ENCODE measurements at places on chromosomes 6 and 20.

DNA sequence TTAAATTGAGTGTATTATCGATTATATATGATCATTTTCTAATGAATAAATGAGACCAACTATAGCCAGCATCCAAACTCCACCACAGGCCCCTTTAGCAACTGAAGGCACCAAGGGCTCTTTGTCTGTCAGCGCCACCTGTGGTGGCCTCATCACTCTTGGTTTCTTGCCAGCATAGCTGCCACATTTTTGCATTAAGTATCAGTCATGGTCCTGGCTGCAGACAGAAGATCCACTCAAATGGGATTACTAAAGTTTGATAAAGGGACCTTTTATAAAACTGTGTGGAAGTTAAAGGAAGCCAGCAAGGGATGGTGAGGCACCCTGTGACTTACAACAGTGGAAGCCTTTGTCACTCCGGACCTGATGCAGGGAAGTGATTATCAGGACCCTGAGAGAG, 162.9 kb downstream of the C6orf118 start:
- DNase-seq = no peak

- peak; percentile 21 for DNase-seq
Observed at GRCh38 chr20:46520976-46521579, 7.7 kb upstream of the ZNF334 start.

- DNase-seq = no peak
Observed at GRCh38 chr20:53922901-53923314, 147.5 kb downstream of the BCAS1 start.

DNA sequence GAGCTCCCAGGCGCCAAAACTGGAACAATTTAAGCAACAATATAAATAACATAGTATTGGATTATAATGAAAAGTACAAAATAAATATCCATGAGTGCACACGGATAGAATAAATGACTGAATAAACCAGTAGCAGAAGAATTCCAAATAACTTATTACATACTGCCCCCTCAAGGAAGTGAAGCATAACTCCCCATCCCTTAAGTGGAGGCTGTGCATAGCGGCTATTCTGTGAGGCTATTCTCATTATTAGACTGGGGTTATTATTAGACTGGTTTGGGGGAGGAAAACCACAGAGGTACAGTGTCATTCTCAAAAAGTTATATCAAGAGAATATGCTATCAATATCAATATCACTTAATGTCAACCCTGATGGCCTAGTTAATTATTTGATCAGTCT, 94.4 kb upstream of the SIRPA start:
- DNase-seq = no peak

- DNase-seq = no peak
Observed at GRCh38 chr20:20248620-20249200, 119.2 kb upstream of the INSM1 start.

GRCh38 chr6:71886184-71887005, at the start of gene RIMS1:
TSS of gene RIMS1 (plus strand) at chr6:71886550. CDS start at chr6:71887024, 474 bp downstream.
- DNase-seq = no peak

DNA sequence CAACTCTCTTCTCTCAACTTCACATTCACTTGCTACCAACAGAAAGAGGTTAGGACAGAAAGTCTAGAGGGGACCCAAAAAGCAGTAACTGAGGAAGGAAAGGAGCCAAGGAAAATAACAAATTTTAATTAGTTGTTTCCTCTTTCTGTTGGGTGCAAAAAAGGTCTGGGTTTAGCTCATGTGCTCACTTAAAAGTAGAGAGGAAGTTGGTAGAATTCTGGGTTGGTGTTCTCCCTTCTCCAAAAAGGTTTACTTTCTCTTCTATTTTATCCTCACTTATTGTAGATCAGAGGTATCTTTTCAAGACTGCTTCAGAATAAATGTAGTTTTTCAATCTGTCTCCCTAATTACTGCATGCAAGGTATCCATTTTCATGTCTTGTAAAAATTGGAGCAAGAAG, 42.8 kb downstream of the MAP3K7 start:
- DNase-seq = no peak

DNA sequence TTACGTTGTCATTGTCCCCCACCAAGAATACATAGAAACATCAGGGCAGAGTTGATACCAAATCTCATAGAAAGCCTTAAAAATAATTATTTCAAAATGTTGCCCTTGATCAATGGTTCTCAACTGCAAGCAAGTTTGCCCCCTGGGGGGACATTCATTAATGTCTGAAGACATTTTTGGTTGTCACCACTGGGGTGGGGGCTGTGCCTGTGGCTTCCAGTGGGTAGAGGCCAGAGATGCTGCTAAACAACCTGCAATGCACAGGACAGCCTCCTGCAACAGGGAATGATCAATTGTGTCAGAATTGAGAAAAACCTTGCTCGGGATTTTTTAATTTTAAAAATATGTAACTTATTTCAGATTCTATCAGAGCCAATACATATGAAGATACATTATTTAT, 130.6 kb upstream of the DOK5 start:
- DNase-seq = no peak

- no peak for DNase-seq
Observed at GRCh38 chr6:123640567-123641187, 3.9 kb upstream of the TRDN start.

- no peak for DNase-seq
Observed at GRCh38 chr6:140130074-140130473, 755.6 kb upstream of the CITED2 start.

GRCh38 chr20:63969838-63970713, at the start of gene ZNF512B:
TSS of gene ZNF512B (minus strand) at chr20:63969930. CDS start at chr20:63967950, 1,980 bp downstream.
- peak; percentile 66 for DNase-seq

DNA sequence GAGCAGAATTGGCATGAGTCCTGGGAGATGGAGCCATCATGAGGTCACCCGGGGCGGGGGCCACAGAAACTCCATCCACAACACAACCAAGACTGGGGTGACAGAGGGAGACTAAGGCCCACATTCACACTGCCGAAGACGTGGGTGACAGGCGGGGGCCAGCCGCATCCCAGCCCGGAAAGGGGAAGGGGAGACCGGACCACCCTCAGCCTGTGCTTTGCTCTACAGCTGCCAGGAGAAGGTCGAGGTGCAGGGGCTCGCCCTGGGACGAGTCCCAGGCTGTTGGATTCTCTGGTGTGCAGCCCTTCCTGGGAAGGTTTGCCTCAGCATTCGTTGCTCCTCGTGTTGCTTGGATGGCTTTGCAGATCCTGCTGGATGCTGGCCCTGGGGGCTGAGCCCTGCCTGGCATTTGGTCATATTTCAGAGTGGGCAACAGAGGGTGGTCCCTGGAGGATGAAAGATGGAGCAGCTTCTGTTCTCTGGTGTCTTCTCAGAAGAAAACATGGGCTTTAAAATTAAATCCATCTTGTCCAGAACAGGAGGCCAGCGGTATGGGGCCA, 328.9 kb downstream of the TAF4 start:
- DNase-seq = no peak

- DNase-seq = no peak
Observed at GRCh38 chr6:129235167-129236000, 352.4 kb downstream of the LAMA2 start.

DNA sequence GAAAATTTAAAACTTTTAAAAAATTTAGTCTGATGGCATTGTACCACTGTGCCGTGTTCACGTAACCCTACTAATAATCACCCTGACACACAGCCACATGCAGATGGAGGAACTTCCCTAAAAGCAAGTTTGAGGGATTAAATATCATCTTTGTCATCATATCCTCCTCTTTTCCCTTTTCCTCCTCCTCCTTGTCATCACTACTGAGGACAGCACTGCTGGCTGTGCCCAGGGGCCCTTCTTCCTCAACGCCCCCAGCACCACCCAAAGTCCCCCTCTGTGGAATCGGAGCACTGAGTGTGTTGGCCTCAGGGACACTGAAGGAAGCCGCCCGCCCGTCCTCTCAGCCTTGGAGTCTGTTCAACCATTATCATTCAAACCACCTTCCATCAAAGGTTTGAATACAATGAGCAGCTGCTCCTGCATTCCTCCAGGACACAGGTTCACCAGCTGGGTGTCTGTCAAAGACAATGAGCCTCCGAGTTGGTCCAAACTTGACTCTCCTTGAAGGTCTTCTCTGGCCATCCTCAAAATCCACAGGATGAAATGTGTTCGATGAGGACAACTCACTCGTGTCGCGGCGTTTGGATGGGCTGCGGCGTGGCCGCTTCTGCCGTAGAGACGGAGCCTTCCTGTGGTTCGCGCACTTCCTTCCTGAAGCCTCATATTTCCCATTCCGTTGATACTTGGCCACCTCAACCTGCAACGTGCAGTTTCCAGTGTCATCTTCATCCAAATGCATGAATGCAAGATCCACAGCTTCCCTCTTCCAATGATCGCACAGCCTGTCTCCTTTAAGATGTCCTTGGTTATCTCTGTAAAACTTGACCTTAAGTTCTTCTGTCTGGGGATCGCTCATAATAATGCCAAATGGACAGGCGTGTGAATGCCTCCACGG, 23.3 kb downstream of the NQO2 start:
- DNase-seq = no peak

DNA sequence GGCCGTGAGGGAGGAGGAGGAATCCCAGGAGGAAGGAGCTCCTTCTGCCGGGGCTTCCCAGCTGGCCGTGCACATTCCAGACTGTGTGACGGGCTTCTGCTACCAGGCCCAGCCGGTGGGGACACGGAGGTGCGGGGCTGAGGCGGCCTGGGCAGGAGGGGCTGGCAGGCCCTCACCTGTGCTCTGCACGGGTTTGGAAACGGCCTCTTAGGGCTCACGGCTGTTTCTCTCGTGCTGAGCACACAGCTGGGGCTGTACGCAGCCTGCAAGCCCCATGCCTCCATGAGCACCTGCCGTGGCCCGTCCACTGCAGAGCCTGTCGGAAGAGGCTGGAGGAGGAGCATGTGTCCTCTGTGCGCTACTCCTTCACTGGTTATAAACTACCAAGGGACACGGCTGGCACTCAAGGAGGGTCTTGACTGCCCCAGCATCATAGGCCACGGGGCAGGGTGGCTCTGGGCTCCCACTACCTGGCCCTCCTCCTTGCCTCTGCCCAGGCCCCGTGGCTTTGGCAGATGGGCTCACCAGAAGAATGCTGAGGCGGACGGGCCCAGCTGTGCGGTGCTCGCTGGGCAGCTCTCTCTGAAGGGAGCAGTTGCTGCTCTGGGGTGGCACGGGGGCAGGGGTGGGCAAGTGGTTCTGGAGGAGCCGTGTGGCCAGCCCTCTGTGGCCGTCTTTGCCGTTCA, 15.8 kb downstream of the NPEPL1 start:
- DNase-seq = no peak

- no peak for DNase-seq
Observed at GRCh38 chr6:25068866-25069265, 133.1 kb upstream of the RIPOR2 start.

GRCh38 chr6:27547157-27548075, 74.5 kb upstream of the ZNF184 start:
- DNase-seq = no peak

- DNase-seq = no peak
Observed at GRCh38 chr6:99119109-99120031, 171.6 kb upstream of the FBXL4 start.

- DNase-seq = no peak
Observed at GRCh38 chr6:151247490-151247889, 7.7 kb downstream of the AKAP12 start.

DNA sequence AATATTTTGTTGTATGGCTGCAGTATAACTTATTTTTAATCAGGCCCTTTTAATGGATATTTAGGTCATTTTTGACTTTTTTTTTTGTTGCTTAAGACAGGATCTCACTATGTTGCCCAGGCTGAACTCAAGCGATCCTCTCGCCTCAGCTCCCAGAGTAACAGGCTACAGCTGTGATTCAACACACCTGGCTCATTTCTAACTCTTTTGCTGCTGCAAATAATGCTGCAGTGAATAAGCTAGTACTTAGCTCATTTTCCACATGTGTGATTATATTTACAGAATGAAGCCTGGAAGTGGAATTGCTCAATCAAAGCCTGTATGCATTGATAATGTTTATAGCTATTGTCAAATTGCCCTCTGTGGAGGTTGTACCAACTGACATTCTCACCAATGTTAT, 1.1 kb downstream of the GTSF1L start:
- DNase-seq = no peak

- DNase-seq = no peak
Observed at GRCh38 chr6:152054441-152054840, 247.0 kb downstream of the ESR1 start.

DNA sequence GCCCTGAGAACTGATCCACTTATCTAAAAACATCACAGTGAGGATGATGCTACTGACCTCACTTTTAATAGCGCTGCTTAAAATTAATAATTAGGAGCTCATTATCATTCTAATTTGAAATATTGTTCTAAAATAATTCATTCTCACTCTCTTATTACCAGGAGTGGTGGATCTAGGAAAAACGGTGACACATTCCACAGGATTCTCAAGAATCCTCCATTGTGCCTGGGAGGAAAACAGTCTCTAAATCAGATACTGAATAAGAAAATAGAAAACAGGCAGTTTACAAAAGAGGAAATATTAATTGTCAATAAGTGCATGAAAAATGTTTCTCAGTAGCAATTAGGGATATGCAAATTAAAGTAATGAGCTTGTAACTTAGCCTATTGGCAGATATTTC, 187.4 kb downstream of the TENT5A start:
- DNase-seq = no peak

- DNase-seq = no peak
Observed at GRCh38 chr6:88376768-88377387, 210.7 kb upstream of the CNR1 start.

- no peak for DNase-seq
Observed at GRCh38 chr20:8082025-8082424, 50.0 kb upstream of the PLCB1 start.

DNA sequence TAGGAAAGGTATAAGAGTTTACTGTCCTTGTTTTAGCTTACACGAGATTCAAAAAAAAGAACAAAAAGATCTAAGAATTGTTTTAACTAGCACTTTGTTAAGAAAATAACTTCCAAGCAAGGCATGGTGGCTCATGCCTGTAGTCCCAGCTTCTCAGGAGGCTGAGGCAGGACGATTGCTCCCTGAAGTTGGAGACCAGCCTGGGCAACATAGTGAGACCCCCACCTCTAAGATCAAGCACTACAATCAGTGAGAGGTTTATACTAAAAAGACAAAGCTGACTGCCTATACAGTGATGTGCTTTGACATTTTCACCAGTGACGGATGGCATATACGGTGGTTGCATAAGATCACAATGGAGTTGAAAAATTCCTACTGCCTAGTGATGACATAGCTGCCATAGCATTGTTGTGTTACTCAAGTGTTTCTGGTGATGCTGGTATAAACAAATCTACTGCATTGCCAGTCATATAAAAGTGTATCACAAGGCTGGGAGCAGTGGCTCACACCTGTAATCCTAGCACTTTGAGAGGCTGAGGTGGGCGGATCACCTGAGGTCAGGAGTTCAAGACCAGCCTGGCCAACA, 68.6 kb downstream of the B4GALT5 start:
- DNase-seq = no peak

GRCh38 chr6:56282391-56282790, 35.0 kb upstream of the COL21A1 start:
- no peak for DNase-seq

GRCh38 chr20:49343246-49343645, 65.4 kb upstream of the ZNFX1 start:
- DNase-seq = no peak
